NCI-H1105 (cell line): ENCODE measurements at places on chromosomes 6 and 20.

DNA sequence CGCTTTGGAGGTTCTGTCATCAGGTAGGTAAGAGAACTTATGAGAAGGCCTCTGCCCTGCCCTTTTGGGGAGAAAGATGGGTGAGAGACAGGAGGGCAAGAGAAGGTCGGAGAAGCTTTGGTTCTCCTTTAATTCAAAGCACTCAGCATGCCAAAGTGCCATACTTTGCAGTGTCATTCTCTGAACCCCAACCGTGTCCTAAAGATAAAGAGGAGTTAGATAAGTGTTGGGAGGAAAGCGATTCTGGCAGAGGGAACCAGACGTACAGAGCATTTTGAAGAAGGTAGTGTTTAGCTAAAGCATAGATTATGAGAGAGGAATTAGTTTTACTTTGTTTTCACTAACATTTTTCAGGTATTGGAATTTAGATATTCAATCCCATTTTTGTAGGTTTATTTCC is 40.3 kb downstream of the NKAIN2 start:
- DNase-seq: no peak

GRCh38 chr6:150249261-150249660 is 106.4 kb downstream of the PPP1R14C start:
- DNase-seq: no peak

DNA sequence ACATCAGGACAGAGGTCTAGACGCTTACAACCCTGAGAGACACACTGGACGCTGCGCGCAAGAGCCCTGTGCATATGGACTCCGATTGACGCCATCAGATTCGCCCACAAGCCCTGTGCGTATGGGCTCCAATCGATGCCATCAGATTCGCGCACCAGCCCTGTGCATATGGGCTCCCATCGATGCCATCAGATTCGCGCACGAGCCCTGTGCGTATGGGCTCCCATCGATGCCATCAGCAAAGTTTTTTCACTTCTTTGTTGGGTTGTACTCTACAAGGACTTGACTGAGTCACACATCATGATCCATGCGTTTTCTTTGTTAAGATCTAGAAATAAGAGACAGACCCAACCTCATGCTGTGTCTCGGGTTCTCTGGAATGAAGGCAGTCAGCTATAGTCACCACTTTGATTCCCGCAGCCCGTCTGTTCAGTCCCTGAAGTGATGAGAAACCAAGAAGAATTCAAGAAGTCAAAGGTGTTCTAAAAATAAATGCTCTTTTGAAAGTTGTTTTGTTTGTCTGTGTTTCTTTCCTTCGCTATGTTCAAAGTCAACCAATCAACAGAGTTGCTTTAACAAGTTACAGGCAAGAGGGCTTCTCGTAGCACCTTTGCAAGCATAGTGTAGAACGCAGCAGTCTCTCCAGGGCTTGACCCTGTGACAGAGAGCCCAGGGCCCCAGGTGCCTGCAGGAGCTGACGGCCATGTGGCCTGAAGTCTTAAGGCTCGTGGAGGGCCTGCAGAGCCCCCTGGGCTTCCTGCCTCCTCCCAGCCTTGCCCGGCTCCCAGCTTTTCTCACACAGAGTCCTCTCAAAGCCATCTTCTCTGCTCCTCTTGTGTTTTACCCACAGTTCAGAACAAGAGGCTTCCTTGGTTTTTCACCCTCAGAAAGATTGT is 7.9 kb downstream of the RPS6KA2 start:
- no peak for DNase-seq

- no peak for DNase-seq
These were observed 296.3 kb downstream of the TAF4 start for GRCh38 chr20:61769286-61769832.

DNA sequence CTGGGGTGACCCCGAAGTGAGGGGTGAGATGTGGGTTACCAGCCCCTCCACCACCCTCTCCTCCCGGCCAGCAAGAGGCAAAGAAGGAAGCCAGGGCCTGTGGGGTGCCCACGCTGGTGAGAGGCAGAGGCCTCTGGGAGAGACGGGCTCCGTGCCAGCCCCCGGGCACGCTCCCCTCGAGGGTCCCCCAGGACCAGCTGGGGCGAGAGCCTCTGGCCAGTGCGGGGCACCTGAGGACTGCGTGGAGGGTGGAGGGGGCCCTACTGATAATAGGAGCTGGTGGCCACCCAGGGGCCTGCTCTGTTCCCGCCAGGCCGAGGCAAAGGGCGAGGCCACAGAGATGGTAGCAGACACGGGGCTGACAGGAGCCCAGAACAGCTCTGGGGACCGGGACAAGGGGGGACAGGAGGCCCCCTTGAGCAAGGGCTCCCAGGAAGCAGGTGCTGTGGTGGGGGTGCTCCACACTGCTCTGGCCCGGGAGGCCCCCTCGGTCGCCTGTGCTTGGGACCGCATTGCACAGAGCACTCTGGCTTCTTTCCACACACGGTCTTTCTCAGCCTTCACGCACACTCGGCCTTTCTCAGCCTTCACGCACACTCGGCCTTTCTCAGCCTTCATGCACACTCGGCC is 226.9 kb downstream of the TTLL2 start:
- no peak for DNase-seq

DNA sequence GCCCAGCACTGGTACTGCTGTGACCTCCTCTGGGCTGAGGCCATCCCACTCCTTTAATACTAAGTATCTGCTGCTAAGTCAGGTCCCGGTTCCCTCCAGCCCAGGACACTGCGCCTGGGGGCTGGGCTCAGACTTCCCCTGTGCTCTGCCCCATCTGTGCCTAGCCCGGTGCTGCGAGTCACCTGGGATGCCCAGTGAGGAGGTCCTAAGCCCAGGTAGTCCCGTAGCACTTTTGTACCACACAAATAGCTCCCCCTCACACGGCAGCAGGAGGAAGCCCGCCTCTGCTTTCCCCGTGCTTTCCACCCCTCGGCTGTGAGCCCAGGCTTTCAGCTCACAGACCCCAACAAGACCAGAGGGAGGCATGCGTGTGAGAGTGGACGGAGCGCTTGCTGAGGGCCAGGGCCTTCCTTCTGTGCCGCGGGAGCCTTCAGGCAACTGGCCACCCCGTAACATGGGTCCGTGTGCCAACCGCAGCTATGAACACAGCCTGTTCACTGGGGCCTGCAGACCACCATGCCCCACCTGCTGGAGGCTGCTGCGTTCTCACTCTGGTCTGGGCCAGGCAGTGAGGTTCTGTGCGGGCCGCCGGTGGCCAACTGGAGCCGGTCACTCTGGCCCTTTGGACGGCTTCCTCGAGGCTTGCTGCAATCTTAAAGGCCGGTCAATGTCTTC is 79.9 kb upstream of the MPC1 start:
- DNase-seq: no peak

GRCh38 chr6:35312807-35313206 is 15.2 kb downstream of the DEF6 start:
- DNase-seq: no peak

- DNase-seq: no peak
These were observed 463 bp downstream of the RPS21 start for GRCh38 chr20:62387219-62387913.

GRCh38 chr6:169510871-169511270 is 191.0 kb downstream of the WDR27 start:
- no peak for DNase-seq

DNA sequence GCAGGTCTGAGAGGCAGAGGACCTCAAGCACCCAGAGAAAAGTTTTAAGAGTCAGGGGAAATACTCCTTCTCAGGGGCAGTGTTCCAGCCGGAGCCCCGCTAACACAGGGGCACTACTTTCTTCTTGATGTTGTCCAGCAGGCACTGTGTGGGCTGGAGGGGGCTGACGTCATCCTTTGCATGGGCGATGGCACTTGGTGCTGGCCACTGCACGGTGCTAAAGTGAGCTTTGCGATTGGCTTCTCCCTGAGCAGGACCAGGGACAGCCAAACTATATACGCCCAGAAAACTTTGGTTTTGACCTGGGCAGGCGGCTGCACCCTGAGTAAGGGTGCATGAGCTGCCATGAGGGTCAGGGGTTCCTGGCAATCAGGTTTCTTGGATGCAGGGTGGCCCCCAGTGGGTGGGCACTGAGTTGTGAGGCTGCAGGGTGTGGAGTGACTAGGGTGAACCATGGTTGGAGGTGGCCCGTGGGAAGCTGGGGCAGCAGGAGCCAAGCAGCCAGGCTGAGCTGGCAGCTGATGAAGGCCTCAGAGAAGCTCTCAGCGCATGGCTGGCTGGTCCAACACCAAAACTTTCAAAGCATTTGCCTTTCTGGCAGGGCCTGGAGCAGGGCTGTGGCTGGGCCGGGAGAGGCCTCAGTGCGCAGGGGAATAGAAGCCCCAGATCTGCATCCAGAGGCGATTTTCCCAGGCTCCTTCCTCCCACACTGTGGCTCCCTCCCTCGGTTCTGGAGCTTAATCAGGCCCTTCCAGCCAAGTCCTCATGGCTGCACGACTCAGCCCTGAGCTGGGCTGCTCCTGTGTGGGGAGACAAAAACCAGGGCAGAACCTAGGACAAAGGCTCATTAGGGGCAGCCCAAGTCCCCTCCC is 18.3 kb downstream of the MRPS18A start:
- no peak for DNase-seq

DNA sequence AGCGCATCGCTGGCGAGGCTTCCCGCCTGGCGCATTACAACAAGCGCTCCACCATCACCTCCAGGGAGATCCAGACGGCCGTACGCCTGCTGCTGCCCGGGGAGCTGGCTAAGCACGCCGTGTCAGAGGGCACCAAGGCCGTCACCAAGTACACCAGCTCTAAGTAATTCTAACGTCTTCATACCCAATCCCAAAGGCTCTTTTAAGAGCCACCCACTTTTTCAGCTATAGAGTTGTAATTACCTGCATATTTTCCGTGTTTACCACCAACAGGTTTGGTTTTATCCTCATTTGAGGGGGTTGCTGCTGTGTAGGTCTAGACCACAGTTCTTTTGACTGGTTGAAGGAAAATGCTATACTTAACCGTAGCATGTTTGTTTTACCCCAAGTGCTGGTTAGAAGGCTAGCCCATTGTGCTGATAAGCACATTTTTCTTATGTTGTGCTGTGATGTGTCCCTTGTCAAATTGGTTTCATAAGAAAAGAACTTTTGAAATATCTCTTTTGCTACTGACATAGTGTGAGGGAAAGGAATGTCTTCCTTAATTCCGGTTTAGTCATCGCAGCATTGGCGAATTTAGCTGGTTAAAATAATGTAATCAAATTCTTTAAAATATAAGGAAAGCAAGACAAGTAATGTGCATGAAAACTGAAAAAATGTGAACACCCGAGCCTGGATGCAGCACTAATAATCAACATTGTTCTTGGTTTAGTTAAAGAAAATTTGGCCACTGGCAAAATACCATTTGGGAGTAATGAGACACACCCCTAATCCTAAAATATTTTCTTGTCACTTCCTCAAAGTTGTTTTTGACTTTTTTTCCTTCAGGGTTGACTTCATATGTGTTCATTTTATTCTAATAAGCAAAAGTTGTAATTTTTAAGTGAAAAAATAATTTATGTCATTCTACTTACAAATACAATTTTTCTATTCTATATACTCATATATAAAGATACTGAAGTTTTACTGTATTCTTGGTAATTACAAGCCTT is 112.8 kb downstream of the HFE start:
- DNase-seq: no peak

DNA sequence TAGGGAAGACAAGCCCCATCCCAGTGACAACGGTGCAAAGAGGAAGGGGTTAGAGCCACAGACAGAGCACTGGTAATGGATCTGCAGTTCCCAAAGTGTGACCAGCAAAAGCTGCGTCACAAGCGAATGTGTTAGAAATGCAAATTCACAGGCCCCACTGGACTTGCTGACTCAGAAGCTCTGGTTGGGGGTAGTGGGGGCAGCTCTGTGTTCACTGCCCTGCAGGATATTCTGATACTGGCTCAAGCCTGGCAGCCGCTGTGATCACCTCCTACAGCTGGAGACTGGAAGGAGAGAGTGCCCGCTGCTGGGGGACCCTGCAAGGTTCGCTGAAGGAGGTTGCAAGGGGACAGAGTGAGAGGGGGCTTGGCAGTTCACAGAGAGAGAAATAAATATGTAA is 179.7 kb upstream of the CDH4 start:
- no peak for DNase-seq

DNA sequence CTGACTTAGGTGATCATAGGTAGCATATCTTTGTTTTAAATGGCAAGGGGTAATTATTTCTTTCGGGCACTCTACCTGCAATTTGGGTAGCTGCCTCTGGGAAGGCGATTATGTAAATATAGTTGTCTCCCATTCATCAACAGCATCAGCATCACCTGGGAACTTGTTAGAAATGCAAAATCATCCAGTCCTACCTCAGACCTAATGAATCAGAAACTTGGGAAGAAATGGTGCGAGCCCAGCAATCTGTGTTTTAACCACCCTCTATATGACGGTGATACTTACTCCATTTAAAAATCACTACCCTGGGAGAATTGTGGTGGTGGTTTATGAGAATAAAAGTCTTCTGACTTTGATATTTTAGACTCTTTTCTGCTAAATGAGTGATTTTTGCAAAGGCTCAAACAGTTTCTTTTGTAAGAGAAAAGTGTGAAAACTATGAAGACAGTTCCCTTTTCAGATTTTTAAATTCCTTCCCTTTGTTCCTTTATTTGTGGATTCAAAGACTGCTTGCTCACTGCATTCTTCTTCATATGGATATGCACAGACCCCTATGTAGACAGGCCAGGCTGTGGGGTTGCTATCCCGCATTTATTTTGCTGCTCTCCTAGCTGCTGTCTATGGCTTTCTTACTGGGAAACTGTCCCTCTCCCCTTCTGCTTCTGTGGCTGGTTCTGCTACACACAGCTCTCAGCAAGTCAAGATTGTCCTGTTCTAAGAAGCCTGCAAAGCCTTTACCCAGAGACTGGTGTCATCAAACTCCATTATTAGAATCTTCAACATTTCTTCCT is 365.3 kb downstream of the RNF144B start:
- DNase-seq: no peak

- no peak for DNase-seq
These were observed 178.9 kb downstream of the SASH1 start for GRCh38 chr6:148521586-148521985.

GRCh38 chr6:90537723-90538258 is 49.1 kb downstream of the MAP3K7 start:
- DNase-seq: no peak

GRCh38 chr6:140134224-140134623 is 759.8 kb upstream of the CITED2 start:
- no peak for DNase-seq

DNA sequence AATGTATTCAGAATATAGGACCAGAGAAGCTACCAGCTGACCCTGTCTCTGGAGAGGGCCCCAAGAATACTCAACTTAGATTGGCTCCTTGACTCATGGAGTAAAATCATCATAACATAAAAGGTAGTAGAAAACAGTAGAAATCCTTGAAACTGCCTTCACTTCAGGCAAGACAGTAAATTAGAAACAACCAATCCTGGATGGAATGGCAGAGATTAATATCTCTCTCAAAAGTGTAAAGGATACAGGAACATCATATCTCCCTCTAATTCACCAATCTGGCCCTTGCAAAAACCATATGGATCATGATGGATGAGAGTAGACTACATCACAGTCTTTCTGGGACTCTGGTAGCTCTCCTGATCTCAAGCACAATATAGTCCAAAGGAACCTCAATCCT is 20.4 kb upstream of the EPM2A start:
- DNase-seq: no peak
